ENCODE measurements at places on chromosomes 4 and X.

GRCh38 chr4:35942092-35942491 is 302.2 kb downstream of the ARAP2 start:
- DNase-seq, result no peak

DNA sequence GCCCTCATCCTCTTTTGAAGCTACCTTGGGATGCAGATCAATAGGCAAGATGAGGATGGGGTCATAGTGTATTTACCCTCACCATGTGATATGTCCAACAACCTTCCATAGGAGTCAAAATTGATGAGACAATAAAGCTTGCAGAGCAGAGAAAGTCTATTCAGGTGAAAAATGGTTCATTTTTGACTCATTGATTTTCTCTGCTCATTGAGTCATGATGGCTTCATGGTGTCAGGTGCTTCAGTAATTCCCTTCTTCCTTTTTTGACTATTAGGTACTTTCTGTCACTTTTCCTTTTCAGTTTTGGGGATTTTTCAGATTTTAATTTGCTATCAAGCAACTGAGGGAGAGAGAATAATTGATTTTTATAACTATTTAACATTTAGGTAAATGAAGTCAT is 55.9 kb upstream of the IL2 start:
- no peak for DNase-seq

DNA sequence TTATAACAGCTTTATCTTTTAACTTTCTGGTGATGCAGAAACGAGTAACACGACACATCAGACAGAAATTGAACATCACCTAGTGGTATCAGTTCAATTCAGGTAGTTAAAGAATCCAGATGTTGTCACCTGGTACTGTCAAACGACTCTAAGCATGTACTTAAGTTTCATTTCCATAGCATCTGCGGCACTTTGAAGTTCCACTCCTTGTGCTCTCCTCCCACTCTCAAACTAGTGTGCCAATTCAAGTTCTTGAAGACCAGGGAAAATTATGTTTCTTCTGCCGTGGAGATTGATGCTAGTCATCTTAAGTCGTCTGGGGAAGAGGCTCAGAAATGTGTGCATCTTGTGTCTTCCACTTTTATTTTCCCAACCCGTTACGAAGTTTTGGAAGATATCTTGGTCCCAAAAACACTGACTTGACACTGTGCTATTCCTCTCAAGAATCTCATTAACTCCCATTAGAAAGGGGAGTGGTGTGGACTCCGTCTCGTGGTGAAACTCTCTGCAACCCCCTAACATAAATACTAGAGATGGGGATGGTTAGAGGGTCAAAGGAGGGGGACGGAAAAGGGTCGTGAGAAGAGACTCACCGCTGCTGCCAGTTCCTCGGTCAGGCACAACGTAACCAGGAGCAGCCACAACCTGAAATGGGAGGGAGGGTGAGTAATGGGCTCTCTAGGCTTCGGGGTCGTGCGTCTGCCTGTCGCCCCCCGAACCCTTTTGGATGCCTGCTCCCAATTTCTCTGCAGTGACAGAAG is 693 bp downstream of the COL4A6 start:
- no peak for DNase-seq

DNA sequence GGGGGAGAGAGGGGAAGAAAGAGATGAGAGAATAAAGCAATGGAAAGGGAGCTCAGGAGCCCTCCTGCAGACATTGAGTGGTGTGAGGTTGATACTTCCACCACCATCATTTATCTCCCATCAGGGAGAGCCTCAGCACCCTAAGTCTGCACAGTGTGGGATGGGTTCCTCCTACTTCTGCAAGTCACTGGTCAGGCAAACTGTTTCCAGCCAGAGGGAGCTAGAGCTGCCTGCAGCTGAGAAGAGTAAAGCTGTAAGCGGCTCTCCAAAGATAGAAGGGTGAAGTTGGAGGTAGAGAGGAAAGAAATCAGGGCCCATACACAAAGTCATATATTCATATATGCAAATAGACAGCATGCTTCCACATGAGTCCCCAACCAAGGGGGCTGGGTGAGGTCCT is 21.9 kb upstream of the ZNF81 start:
- no peak for DNase-seq

- no peak for DNase-seq
Measured at GRCh38 chr4:71752383-71753042, 31.4 kb downstream of the GC start.

- peak; percentile 85 for DNase-seq
Measured at GRCh38 chr4:54099287-54099747, 646 bp upstream of the GSX2 start.

GRCh38 chr4:76654791-76655190 is 219.8 kb downstream of the SHROOM3 start:
- DNase-seq, result no peak

DNA sequence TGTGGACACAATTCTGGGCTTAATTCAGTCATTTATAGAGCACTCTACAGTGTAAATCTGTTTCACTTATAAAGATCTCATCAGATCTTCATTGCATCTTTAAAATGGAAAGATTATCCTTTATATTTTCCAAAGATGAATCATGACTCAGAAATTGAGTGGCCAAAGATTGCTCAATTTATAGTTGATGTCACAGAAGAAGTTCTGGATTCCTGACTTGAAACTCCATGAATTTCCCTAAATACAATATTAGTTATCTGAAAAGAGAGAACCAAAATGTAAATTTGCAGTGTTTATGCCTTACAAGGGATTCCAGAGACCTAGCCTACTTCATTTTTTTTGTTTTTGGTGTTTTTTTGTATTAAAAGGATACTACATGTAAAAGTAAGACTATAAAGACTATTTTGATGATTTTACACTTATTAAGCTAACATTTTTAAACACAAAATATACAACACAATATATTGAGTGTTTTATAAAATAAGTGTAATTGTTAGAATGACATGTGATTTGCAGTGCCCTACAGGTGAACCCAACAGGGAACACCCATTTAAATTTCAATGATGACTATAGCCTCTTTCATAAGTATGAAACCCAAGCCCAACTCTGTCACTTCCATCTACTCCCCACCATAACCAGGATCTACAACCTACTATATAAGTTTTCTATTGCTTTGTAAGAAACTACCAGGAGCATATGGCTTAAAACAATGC is 183.5 kb downstream of the PCDH7 start:
- DNase-seq, result no peak

- DNase-seq, result no peak
Measured at GRCh38 chrX:119266364-119266995, 30.4 kb downstream of the PGRMC1 start.

- DNase-seq, result peak; percentile 23
Measured at GRCh38 chrX:10636337-10636736, 16.0 kb upstream of the MID1 start.

GRCh38 chrX:76253432-76253831 is 80.6 kb downstream of the PBDC1 start:
- DNase-seq, result peak; percentile 0

- no peak for DNase-seq
Measured at GRCh38 chrX:64195862-64196261, 9.6 kb downstream of the AMER1 start.

- DNase-seq, result no peak
Measured at GRCh38 chr4:122739174-122739573, 6.7 kb downstream of the BBS12 start.
